Bone marrow (tissue), 2 donors: ENCODE measurements at places on chromosomes 7 and 10.
A peak's percentile ranks its signal among the peaks of the same experiment; 100 is the strongest.

DNA sequence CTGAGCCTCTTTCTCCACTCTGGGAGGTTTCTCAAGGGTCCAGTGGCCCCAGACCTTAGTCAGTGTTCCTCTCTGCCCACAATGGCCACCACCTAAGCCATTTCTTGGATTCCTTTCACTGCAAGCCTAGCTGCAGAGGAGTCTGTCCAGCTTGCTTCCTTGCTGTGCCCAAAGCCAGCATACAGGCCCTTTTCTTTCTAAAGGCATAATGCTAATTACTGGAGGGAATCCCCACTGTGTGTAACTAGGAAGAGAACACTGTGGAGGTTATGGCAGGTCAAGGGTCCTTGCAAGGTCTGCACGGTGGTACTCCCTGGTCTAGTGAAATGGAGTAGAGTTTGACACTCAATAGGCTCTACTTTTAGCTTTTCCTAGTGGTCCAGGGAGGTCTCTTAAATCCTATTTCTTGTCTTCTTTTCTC lies 70.4 kb upstream of the CC2D2B start:
- DNase-seq: no peak

- DNase-seq: no peak
Measured at GRCh38 chr7:28230261-28230660, 49.7 kb upstream of the JAZF1 start.

- no peak for DNase-seq
Measured at GRCh38 chr7:132547821-132548220, 28.4 kb downstream of the PLXNA4 start.

- no peak for DNase-seq
Measured at GRCh38 chr10:70918851-70919530, 30.6 kb upstream of the PCBD1 start.

- no peak for DNase-seq
Measured at GRCh38 chr7:20560325-20561180, 54.9 kb upstream of the ABCB5 start.

- no peak for DNase-seq
Measured at GRCh38 chr7:81478664-81479063, 291.2 kb downstream of the HGF start.

DNA sequence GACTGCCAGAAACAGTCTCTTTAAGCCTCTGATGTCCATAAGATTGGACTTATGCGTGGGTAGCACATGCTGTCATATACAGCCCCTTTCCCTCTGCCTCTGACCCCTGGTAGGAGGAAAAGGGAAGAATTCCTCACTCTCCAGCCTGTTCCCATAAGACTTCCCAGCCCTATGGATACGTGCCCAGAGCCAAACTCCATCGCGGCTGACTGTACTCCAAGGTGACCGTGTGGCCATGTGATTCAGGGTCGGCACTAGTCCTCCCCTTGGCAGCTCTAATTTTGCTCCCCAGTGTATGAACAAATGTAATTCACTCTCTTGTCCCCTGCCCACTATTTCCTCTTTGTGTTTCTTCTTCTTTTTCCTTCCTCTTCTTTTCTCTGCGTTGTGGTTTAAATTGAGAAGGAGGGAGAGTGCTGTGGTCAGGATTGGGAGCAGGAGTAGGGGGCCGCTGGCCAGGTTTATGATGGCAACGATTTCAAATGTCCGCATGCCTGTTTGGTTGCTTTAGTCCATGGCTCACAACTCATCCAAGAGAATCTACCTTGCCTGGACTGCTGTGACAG lies 43.8 kb downstream of the PRLHR start:
- DNase-seq: no peak

- DNase-seq: no peak
Measured at GRCh38 chr7:73504017-73504416, 18.1 kb downstream of the BAZ1B start.

GRCh38 chr7:155867280-155867679 lies 55.0 kb upstream of the SHH start:
- DNase-seq: no peak

- no peak for DNase-seq
Measured at GRCh38 chr7:149285603-149286002, 23.6 kb downstream of the ZNF783 start.

GRCh38 chr7:74083928-74084721 lies 521 bp downstream of the LIMK1 start:
- DNase-seq: peak; percentile 50

- no peak for DNase-seq
Measured at GRCh38 chr7:21920936-21921335, 24.8 kb downstream of the CDCA7L start.

GRCh38 chr10:72009051-72009424 lies 44.8 kb downstream of the CHST3 start:
- no peak for DNase-seq

- no peak for DNase-seq
Measured at GRCh38 chr7:93914581-93915066, 6.9 kb upstream of the GNG11 start.

DNA sequence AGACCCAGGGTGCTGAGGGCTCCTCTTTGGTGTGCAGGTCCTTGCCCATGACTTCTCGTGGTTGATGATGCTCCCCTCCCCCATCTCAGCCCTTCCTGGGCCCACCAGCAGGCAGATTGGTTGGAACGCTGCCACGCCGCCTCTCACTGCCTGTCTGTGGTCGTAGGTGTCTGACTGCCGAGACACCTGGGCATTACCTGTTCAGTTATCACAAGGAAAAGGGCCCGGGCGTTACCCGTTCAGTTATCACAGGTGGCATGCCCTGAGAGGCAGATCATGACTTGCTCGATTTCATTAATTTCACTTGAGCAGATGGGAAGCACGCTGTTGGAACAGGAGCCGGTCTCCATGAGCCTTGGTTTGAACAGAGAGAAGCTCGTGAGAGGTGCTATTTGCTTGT lies 42.5 kb downstream of the TACR2 start:
- no peak for DNase-seq

DNA sequence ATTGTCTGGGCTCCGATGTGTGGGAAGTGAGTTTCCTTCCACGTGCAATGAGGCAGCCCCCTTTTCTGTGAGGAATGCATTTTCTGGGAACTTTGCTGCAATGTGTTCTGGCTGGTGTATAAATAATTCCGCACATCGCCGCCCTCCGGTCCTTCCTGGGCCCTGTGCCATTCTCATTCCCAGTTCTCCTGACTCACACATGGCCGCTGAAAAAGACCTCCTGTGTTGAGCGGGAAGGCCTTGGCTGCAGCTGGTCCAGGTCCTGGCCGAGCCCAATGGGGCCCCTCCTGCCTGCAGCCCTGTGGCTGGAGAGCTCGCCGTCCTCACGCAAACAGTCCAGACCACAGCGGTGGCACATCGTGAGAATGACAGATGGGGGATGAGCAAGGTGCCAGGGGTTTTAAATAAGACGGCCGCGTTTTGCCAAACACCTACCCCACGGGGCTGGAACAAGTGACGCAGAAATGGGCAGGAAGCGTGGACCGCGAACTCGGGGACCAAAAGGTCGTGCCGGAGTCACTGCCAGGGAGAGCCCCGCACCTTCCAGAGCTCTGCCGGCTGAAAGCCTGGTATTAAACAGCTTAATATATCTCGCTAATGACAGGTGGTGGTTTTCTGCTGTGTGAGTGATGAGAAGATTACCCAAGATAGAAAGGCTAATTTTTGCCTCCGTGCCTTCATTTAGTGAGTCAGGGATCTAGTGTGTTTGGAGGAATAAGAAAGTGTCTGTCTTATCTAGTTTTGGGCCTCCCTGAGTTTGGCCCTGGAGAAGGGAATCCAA lies 37.0 kb downstream of the FAM20C start:
- no peak for DNase-seq

GRCh38 chr10:113410618-113411017 lies 142.2 kb upstream of the HABP2 start:
- no peak for DNase-seq

- no peak for DNase-seq
Measured at GRCh38 chr10:124596962-124597845, 135.6 kb downstream of the LHPP start.

GRCh38 chr10:75187961-75188426 lies 22.6 kb upstream of the VDAC2 start:
- DNase-seq: no peak

GRCh38 chr7:35869810-35870209 lies 69.0 kb downstream of the SEPTIN7 start:
- no peak for DNase-seq

DNA sequence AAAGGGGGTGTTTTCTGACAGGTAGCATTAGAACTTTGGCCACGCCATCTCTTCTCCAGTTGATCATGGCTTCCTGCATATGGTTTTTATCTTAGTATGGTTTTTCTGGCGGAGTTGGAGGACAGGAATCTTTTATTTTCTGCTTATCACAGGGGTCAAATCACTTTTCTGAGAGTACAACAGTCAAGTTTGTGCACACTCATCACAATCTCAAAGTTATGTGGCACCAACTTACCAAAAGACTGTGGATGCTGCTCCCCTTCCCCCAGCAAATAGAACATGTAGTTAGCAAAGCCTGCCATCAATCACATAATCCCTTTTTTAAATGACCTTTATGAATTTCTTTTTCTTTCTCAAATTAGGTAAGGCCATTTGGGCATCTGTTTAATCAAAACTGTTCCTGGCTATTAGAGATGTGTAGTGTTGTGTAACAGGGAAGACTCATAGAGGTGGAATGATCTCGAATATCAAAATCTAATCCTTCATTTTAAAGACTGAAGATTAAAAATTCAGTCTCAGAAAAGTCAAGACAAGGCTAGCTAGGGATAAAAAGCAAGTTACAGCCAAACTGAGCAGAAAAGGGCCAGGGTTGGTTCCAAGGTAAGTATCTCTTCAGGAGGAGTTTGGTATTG lies 3.8 kb upstream of the CH25H start:
- DNase-seq: no peak

DNA sequence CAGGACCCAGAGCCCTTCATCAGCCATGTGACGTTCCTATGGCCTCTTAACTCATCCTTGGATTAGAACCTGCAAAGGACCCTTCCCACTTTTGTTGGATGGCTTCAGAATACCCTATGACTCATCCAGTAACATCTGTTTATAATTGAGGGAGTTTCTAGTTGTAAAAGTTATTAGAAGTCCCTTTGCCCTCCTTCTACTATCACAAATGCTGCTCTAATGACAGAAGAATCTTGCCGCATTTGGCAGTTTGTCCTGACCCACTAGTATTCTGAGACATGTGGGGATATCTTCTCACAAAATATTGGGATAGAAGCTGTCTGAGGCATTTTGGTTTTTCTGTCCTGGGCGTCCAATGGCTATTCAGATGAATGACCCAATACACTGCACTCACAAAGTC lies 251.8 kb upstream of the TMEM72 start:
- no peak for DNase-seq

- no peak for DNase-seq
Measured at GRCh38 chr7:138945154-138945553, 36.0 kb downstream of the KIAA1549 start.

- DNase-seq: peak; percentile 26
Measured at GRCh38 chr7:75847707-75848106, 31.1 kb upstream of the RHBDD2 start.

GRCh38 chr7:75869776-75870379 lies 9.0 kb upstream of the RHBDD2 start:
- DNase-seq: no peak

DNA sequence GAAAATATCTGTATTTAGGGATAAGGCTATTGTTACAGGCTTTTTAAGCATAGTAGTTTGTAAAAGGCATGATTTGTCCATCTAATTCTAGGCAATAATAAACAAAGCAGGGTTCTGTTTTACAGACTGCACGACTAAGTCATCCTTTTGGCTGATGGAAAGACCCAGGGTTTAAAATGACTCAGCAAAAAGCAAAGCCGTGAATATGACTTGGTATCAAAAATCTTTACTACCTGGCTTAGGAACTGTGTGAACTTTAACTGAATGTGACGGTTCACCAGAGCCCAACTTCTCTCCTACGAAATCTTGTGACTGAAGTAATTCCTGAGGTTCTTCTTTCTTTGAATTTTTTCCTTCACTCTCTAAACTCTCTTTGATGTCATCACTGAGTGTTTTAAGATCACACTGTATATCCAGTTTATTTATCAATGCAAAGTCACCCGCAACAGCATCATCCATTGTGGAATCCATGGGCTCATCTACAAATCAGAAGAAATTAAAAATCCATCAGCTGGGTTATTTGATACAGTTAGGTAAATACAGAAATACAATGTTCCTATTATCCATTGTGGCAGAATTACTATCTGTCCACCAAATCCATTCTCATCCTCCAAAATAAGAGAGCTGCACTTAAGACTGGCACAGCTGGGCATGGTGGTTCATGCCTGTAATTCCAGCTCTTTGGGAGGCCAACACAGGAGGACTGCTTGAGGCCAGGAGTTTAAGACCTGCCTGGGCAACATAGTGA lies 17.0 kb downstream of the ATE1 start:
- no peak for DNase-seq

DNA sequence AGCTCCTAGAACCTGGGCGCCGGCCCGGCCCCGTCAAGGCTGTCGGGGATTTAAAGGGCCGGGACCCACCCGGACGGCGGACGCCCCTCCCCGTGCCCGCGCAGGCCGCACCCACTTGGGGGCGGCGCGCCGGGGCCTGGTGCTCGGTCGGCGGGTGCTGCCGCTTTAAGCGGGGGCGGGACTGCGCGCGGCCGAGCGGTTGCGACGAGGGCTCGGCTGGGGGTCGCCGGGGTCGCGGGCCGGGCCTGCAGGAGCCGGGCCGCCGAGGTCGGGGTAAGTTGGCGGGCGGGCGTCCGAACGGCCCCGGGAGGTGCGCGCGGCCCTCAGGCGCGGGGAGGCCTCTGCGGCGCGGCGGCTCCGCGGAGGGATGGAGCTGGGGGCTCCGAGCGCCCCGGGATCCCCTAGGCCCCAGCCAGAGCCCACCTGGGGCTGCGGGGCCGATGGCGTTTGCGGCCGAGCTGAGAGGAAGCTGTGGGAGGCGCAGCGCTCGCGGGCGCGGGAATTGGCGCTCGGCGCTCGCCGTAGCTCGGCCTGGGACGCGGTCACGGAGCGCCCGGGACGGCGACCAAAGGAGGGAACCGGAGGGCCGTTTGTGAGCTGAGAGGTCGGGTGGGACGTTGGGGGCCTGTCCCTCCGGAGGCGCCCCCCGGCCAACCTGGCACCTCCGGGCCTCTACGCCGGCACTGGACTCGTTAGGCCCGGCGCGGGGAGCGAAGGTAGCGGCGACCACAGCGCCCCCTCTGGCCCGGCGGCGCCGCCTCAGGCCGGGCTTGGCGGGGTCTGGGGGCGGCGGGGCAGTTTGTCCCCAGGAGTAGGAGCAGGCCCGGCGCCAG lies at the start of gene TRRAP:
TRRAP (plus strand) TSS at position 168 of the 833 bp plus-strand sequence. CDS start 2,619 bp downstream, outside the sequence.
- DNase-seq: peak; percentile 66

DNA sequence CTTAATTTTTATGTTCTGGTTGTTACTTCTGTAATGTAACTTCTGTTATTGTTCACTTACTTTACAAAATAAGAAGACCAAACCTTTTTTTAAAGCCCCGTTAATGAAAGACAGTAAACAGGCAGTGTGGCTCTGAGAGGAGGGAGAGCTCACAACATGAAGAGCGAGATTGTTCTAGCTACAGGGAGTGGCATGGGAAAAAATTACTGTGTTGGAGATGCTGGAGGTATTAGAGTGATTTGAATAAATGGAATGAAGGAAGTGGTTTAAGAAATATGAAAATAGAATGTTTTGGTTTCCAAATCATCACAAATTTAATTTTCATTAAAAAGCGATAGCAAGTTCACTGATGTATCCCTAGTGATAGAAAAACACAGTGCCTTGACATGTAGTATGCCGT lies 31.8 kb downstream of the REEP3 start:
- DNase-seq: no peak
